ENCODE measurements at places on chromosomes 5 and 9. TPM values are rescaled to one million over a fixed set of nuclear protein-coding genes. Genes with fewer than 3 reads are reported as not detected.

The MSX2 gene
- 3.0 TPM for total RNA-seq

DNA sequence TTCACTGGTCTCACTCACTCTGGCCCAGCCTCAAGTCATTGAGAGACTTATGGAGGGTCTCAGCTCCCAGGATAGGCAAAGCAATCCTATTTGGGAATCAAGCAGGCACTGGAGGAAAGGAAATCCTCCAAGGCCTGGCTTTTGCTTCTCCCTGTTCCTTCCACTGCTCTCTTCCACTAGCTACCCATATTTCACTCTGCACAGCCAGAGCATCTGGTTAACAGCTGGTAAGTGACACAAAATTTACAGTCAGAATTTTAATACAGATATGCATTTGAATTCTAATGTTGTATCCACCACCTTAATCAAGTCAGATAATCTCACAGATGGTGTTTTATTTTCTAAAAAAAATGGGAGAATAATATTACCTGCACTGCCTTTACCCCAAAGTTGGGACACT, 868 bp upstream of the C1QTNF2 start:
- no peak for DNase-seq

DNA sequence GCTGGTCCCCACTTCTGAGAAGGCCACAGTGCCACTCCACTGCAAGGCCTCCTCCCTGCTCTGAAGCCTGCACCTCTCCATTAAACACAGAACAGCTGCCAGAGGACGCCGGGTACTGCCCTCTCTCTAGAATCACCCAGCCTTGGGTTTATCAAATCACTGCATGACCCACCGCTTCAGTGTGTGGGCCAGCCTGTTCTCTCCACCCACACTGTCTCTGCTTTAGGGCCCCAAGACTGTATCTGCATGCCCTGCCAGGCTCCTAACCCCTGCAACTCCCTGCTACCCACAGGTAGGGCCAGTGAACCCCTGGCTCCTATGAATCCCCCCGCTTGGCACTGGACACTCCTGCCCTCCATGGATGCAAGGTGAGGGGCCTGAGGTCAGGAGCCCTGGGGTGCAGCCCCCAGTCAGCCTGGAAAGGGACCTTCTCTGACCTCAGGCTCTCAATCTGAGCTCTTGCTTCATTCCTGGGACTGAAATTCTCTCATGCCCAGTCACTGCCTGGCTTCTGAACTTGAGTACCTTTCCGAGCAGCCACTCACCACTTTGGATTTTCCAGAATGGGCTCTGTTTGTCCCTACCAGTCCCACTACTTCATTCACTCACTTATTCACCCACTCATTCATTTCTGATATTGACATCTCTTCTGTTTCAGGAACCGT, 206.3 kb downstream of the GABBR2 start:
- peak; percentile 19 for DNase-seq

DNA sequence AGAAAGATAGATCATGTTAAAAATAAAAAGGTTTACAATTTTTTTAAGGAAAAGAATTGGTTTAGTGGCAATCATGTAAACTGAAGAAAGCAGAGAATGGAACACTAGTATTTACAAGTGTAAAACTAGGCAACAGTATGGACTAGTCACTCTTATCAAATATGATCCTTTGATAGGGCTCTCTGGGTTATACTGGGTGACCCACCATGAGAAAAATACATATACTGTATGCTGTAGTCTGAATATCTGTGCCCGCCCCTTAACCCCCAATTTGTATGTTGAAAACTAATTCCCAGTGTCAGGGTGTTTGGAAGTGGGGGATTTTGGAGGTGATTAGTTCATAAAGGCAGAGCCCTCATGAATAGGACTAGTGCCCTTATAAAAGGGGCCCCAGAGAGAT, 236.8 kb upstream of the TARS1 start:
- no peak for DNase-seq

Measured in SJSA1 (cell line).